ENCODE measurements at places on chromosomes 11 and 22.

DNA sequence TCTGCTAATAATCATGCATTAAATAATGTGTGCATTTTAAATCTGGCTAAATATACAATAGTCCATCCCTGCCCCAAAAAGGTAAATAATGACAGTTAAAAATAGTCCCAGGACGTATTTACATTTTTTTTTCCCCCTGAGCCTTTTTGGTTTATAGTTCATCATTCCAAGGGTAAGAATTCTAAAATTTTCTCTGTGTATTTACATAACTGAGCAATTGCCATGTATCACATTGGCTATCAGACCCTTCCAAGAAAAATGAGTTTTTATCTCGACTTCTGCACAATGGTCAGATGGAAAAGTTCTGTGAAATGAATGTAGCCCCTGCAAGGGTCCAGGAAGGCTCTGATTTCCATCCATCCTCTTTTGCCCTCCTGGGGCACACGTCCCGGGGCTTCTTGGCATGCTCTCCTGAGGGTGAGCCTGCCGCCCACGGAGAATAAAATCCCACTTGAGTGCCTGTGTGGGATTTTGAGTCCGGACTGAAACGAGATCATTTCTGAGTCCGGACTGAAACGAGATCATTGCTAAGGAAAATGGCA is 94.1 kb upstream of the ANO1 start:
- no peak for DNase-seq

- DNase-seq: no peak
Measured at GRCh38 chr11:3830730-3831129, 10.0 kb downstream of the RHOG start.

- DNase-seq: no peak
Measured at GRCh38 chr11:73313652-73314051, 5.6 kb downstream of the ARHGEF17 start.

DNA sequence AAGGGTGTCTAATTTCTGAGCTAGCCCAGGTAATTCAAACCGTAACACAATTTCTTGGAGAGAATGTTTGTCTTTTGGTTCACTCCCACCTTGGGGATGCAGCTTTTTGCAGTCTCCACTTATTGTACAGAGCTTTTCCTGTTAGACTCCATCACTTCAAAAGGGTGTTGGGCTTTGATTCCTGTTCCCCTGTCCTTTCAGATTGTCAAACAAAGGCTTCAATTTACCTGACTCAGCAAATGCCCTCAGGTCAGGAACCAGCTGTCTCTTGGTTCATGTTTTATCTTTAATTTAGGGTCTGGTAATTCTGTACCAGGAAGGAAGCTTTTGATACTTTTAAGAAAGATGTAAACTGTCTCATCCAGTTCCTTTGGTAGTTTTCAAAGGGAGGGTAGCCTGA is 880.6 kb downstream of the NTM start:
- no peak for DNase-seq

GRCh38 chr11:16801288-16801980 is 63.0 kb downstream of the C11orf58 start:
- DNase-seq: no peak

DNA sequence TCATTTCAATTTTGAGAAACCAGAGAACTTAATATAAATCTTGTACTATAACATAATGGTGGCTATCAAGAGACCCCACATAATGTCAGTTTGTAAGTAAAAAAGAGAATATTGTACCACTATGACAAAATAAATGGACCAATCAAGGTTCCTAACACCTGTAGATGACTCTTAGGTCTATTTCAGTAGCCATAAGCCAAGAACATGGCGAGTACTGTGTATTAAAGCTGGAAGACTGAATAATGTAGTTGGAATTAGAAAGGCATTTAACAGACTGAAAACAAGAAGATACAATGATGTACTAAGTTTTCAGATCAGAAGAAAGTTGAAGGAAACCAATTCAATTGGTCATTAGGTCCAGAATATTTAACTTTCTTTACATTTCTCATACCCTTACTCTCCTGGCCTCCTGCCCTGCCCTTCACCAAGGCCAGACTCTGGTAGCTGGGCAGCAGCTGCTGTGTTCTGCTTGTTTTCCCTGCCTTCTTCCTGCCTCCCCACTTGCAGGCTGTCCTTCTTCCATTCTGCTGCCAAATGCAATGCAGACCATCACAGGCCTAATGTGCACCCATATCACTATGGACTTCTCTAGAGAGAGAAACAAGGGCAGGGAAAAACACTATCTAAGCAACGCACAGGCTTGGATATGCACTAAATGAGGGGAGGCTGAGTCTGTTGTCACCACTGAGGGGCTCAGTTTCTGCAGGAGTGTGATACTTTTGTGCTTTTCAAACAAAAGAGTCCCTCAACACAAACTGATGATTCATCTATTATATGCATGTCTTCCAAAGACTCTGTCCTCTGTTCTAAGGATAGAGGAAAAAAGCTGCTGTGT is 60.1 kb downstream of the RAB30 start:
- DNase-seq: no peak

Data from activated naive CD4-positive, alpha-beta T cell treated with Interleukin-2 at 50 U/mL for 16 hours (primary cell).